NCI-H2081 treated with DMSO at 0.1 percent for 48 hours (cell line): ENCODE measurements at places on chromosomes 6 and 20.

- no peak for DNase-seq
Measured at GRCh38 chr6:131112249-131112648, 23.0 kb upstream of the AKAP7 start.

GRCh38 chr20:47272893-47273590, 83.5 kb downstream of the ZMYND8 start:
- no peak for DNase-seq

DNA sequence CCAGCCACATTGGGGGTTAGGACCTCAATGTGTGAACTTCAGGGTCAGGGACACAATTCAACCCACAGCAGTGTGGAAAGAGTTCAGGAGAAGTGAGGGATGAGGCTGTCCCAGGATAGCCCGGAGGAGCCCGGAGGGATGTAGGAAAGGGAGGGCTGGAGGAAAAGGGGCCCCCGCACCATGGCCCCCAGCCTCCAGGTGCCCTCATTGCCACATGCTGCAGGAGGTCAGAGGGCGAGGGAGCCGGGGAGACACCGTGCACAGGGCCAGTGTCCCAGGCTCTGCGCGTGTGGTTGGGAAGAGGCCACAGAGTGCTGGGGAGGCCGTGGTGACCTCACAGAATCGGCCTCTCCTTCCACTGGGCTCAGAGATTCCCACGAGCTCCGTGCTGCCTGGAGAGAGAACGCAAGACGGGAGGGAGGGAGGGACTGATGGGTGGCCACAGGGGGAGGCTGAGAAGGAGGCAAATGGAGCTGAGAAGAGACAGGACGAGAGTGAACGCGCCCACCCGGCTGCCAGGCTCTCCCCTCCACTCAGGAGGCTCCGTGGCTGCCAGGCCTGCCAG, 215.1 kb downstream of the DLL1 start:
- DNase-seq, result no peak

DNA sequence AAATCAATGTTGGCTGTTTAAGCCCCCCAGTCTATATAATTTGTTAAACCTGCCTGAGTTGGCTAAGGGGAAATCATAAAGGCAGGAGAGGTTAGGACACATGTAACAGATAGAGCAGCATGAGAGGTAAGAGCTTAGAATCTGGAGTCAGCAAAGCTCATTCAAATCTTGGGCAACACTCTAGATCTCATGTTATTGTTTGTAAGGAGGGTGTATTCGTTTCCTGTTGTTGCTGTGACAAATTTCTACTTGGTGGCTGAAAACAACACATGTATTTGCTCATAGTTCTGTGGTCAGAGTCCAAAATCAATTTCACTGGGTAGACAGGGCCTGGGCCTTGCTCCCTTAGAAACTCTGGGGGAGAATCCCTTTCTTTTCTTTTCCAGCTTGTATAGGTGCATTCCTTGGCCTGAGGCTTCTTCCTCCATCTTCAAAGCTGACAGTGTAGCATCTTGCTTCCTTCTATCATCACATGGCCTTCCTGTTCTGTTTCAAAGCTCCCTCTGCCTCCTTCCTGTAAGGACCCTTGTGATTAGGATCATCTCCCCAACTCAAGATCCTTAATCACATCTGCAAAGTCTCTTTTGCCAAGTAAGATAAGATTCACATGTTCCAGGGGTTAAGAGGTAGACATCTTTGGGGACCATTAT, 4.4 kb downstream of the LY86 start:
- no peak for DNase-seq

DNA sequence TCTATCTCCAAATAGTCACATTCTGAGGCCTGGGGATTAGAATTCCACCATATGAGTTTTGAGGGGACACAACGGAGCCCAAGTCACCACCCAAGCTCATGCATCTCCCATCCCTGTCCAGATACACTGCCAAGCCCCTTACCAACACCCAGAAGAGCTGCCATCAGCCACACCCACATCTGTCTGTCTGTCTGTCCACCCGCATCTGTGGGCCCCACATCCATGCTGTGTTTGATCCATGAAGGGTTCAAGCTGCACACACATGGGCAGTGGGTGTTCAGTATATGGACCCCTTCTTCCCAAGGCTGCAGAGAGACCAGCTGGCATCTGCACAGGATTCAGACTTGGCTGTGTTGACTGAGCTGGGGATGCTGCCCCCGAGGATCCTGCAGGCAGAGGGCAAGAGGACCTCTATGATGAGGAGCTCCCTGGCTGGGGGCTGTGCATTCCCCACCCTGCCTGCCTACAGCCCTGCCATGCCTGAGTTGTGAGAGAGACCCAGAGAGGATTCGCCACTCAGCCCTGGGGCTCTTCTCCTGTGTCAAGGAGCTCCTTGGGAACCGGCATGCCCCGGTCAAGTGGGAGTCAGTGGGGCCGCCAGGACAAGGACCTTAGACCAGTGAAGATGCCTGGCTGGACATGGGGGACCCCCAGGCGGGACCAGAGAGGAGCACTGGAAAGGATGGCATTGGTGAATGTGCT, 206.4 kb downstream of the SYNDIG1 start:
- DNase-seq, result no peak
